ENCODE measurements at places on chromosomes 4 and X.

- no peak for DNase-seq
Observed at GRCh38 chrX:119427024-119427794, 28.1 kb downstream of the SLC25A43 start.

DNA sequence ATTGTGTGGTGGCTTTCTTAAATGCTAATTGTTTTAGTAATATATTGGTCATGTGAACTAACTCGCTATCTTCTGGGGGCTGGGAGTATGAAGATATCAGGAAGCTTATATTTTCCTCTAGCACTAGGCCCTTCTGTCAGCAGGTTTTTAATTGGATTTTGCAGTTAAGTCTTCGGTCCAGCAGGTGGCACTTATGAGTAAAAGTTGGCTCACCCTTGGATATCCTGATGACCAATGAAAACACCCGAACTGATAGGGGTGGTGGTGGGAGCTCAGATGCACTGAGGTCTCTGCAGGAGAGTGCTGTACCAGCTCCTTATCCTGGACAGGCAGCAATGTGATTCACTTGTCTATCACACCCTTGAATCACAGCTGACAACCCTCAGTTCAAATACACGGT, 1365.8 kb upstream of the DIAPH2 start:
- no peak for DNase-seq

- DNase-seq = no peak
Observed at GRCh38 chr4:18722748-18723191, 701.2 kb upstream of the LCORL start.

- no peak for DNase-seq
Observed at GRCh38 chr4:176357359-176358082, 37.8 kb downstream of the SPCS3 start.

GRCh38 chr4:138398322-138398721, 156.2 kb upstream of the SLC7A11 start:
- DNase-seq = no peak

- no peak for DNase-seq
Observed at GRCh38 chrX:66163447-66163846, 600 bp upstream of the HEPH start.

- DNase-seq = no peak
Observed at GRCh38 chr4:32172761-32173160, 1452.6 kb downstream of the PCDH7 start.

GRCh38 chr4:6959261-6959660, 49.6 kb downstream of the TBC1D14 start:
- no peak for DNase-seq

DNA sequence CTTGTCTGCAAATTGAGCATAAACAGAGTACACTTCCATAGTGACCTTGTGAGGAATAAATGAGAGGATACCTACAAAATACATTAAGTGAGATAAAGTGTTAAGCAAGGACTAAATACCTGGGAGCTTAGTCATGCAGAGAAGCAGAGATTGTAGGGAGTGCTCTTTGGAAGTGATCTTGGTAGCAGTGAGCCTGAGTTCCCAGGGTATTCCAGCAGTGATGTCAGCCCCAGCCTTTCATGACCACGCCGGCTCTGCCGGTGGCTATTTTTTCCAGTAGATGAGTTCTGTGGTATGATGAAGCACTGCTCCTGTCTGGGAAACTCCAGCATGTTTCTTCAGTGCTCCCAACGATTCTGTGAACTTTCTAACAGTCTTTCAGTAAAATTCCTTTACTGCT, 391.5 kb upstream of the IGFBP7 start:
- DNase-seq = no peak

DNA sequence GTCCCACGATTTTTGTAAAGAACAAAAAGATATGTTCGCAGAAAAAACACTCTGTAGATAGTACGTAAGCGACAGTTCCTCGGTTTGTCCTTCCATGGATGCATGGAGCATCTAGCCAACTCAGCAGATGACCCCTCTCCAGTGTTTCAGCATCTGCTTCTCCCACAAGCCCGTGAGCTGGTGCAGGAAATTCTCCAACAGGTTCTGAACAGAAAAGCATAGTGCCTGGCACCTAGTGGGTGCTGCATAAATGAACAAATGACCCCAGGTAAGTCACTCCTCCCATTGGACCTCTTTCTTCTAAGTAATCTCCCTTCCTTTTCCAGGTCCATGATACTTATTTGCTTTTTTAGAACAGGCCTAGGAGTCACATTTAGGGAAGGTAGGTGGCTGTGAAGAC, 966 bp upstream of the KIAA0232 start:
- DNase-seq = no peak

DNA sequence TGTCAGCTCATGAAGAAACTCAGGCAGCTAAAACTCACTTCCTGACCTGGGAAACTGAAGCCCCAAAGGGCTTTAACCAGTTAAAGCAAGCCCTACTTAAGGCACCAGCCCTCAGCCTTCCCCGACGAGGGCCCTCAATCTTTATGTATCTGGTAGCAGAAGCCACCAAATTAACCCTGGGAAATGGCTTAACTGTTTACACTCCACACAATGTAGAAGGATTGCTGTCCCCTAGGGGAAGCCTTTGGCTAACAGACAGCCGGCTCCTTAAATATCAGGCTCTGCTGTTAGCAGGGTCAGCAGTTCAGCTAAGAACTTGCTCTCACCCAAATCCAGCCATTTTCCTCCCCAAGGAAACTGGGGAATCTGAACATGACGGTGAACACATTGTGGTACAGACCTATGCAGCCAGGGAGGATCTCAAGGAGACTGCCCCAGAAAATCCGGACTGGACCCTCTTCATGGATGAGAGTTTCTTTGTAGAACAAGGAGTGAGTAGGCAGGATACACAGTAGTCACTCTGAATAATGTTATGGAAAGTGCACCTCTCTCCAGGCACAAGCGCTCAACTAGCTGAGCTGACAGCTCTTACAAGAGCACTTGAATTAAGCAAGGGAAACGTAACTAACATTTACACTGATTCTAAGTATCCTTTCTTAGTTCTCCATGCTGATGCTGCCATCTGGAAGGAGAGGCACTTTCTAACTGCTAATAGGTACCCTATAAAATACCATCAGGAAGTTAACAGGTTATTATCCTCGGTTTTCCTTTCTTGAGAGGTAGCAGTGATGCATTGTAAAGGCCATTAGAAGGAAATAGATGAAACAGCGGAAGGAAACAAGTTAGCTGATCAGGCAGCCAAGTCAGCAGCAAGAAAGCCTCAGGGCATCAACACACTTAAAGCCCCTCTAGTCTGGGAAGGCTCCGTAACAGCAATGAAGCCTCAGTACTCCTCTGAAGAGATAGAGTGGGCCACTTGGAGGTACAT, 9.6 kb upstream of the NAF1 start:
- no peak for DNase-seq

All from activated T-helper 1 cell treated with Interleukin-2 at 50 U/mL for 16 hours (primary cell).